ENCODE measurements at places on chromosomes 12 and 14.

GRCh38 chr14:53956427-53957201 is at the start of gene BMP4:
Gene BMP4, minus strand, starts transcription at chr14:53956825. Its CDS starts 4,603 bp downstream, at chr14:53952222.
- no peak for DNase-seq

DNA sequence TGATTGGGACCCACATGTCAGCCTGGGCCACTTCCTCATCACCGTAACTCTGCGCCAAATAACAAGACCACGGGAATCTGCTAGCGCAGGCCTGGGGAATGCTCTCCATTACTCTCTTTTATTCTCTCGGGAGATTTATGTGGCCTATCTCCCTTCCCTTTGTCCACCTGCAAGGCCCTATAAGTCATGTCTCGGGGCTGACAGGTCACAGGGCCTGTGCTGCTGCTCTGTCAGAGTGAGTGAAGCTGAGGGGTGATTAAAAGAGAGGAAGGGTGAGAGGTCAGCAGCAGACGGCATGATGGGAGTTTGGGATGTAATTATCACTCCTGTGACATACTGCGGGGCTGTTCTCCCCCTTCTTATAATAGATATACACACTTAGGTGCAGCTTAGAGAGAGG is 26.2 kb upstream of the GPATCH2L start:
- DNase-seq, result no peak

DNA sequence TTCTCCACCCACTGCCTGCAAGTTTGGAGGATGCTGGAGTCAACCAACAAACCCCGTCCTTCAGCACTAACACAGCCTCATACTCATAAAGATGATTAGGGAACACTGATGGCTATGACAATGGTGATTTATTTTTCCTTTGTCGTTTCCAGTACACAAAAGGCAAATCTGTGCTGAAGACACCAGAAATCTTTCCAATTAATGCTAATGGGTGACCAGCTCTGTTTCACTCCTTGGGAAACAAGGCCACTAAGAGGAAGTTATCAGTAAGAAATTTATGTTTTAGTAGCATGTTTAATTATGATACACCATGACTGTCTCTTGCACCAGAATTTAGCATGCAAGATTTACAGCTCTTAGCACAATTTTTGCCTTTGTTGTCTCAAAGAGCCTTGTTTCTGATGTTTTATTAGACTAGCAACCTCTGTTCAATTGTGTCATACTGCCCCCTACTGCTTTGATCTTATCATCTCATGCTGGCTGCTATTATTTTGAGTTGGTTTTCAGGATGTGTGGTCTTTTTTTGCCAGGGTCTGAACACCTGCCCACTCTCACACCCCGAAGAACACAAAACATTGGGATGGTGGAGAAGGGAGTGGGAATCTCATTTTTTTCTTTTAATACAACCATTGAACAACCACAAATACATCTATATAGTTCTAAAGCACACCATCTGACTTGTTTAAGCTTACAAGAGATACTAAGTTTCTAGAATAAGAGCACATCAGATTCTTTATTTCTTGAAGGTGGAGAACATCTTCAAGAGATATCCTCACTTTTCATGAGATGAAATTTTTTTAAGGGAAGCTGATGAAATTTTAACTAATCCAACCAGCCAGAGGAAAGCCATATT is 160.9 kb downstream of the SPTSSA start:
- no peak for DNase-seq

GRCh38 chr12:106801167-106801708 is 26.8 kb downstream of the RIC8B start:
- no peak for DNase-seq

DNA sequence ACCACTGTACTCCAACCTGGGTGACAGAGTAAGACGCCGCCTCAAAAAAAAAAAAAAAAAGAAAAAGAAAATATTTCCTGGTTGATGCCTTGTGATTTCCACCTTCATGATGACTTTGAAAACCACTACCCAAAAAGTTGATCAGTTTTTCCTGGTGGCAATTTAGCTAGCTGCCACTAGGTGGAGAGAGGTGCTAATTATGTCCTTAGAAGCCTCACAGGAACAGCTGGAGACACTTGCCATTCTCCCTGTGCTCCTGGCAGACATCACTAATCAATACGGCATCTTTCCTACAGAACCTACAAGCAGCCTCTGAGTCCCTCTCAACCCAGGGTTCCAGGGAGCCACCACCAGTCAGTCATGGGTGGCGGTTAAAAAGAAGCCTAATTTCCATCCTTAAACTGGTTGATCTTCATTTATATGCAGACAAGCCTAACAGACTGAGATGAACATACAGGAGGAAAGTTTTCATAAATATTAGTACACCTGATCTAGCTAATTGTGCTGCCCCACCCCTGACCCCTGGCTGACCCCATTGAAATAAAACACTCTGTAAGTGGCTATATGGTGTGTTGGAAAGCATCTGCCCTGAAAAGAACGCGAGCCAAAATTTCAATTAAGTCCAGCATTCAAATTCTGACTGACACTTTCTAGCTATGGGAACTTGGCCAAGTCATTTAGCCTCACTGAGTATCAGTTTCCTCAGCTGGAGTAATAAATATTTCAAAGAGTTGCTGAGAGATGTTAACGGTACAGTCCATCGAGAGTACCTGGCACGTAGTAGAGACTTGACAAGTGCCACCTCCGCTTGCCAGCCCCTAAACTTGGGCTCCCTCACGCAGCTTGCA is 6.2 kb upstream of the OAS1 start:
- peak; percentile 47 for DNase-seq

DNA sequence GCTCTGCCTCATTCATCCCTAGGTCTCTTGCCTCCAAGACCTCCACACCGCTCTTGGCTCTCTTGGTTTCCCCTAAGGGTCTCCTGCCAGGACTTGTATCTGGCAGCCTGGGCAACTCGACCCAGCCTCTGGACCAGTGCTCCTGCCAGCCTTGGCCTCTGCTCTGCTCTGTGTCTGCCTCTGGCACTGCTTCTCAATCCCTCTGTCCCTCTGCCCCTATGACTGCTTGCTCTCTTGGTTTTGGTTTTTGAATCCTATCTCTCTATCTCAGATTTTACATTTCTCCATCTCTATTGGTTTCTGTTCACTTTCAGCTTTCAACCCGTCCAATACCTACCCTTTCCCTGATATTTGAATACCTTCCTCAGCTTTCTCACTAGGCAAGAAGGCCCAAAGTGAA is 6.3 kb downstream of the ITGA5 start:
- DNase-seq, result no peak

DNA sequence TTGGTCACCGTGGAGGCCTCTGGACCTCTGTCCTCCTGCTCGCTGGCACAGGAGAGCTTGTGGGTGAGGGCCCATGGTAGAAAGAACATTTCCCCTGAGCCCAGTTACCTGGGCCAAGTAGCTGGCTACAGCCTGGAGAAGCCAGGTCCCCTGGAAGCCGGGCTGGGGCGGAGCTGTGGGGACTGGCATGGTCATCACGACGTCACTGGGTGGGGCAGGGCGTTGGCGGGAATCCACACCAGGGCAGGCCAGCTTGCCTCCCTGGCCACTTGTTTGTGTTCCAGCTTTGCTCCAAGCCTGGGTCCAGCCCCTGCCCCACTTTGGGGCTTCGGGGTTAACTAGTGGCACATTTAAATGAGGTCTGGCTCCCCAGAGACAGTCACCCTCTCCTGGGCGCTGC is 35.0 kb upstream of the SLC24A4 start:
- DNase-seq, result no peak

DNA sequence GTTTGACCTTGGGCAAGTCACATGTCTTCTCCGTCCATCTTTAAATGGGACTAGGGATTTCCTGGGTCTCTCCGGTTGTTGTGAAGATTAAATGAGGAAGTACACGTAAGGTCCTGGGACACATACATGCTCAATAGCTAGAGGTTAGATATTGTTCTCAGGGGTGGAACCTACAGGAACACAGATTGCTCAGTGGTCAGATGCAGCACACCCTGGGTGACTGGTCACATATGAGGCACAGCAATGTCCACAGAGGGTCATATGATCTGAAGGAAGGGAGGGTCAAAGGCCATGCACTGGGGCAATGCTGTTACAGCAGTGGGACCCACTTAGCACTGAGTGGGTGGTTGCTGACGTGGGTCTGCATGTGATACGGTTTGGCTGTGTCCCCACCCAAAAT is 11.4 kb upstream of the SLC8B1 start:
- no peak for DNase-seq
